ENCODE measurements at places on chromosomes 1 and 21. TPM values are rescaled to one million over a fixed set of nuclear protein-coding genes. Genes with fewer than 3 reads are reported as not detected.
A peak's percentile ranks its signal among the peaks of the same experiment; 100 is the strongest.

The GRIK1 gene
- total RNA-seq = 0.05 TPM

The PGLYRP4 gene
- total RNA-seq = 1.3 TPM

The TSPAN1 gene
- total RNA-seq = 1.4 TPM

The ADARB1 gene
- 11.9 TPM for total RNA-seq

The GBP3 gene
- total RNA-seq = 13.2 TPM

GRCh38 chr1:221089273-221089672 lies 210.0 kb downstream of the HLX start:
- H3K4me1 ChIP-seq = no peaks in the 10 kb centered on the region
- H3K4me3 ChIP-seq = no peak overlapping the region

- H3K4me1 ChIP-seq = no peaks in the 10 kb centered on the region
- H3K27me3 ChIP-seq = no peaks in the 10 kb centered on the region
- no peak for DNase-seq
- H3K4me3 ChIP-seq = no peak overlapping the region
These were observed 89.0 kb upstream of the ACTL8 start for GRCh38 chr1:17665950-17666720.

- H3K36me3 ChIP-seq = no peaks in the 10 kb centered on the region
- DNase-seq = no peak
- H3K27ac ChIP-seq = no peak overlapping the region
- H3K27me3 ChIP-seq = no peaks in the 10 kb centered on the region
- peaks cover 11% of the 10 kb centered on the region for H3K4me1 ChIP-seq
These were observed 40.4 kb downstream of the KCNJ15 start for GRCh38 chr21:38297194-38297631.

- H3K27me3 ChIP-seq = peaks cover 23% of the 10 kb centered on the region
- H3K4me3 ChIP-seq = no peak overlapping the region
- no peaks in the 10 kb centered on the region for H3K4me1 ChIP-seq
- H3K27ac ChIP-seq = no peak overlapping the region
- H3K36me3 ChIP-seq = no peaks in the 10 kb centered on the region
- DNase-seq = no peak
These were observed 346.0 kb downstream of the MATN1 start for GRCh38 chr1:30377230-30378002.

GRCh38 chr1:10521537-10522157 lies 46.9 kb downstream of the PEX14 start:
- no peak overlapping the region for H3K27ac ChIP-seq
- no peak for DNase-seq
- H3K36me3 ChIP-seq = no peaks in the 10 kb centered on the region
- H3K4me3 ChIP-seq = no peak overlapping the region
- peaks cover 8% of the 10 kb centered on the region for H3K4me1 ChIP-seq
- H3K27me3 ChIP-seq = no peaks in the 10 kb centered on the region

GRCh38 chr1:41812051-41812450 lies 106.7 kb downstream of the HIVEP3 start:
- H3K4me3 ChIP-seq = no peak overlapping the region
- H3K36me3 ChIP-seq = no peaks in the 10 kb centered on the region
- H3K27me3 ChIP-seq = no peaks in the 10 kb centered on the region
- H3K4me1 ChIP-seq = peaks cover 12% of the 10 kb centered on the region
- no peak overlapping the region for H3K27ac ChIP-seq

DNA sequence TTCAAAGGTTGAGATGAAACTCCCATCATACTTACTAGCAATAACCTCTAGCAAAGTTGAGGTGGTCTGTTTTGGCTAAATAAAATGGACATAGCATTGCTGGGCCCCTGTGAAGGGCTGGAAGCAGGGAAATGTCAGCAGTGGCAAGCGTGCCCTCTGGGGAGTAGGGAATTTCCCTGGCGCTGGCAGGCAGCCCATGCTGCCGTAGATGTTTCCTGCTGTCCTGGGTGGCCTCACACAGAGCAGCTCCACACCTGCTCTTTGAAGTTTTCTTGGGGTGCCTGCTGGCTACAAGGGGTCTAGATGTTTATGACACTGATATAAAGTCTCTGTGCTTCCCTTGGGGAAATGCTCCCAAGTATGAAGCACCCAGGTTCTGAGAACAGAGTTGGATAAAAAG lies 30.2 kb downstream of the ADARB1 start:
- H3K27me3 ChIP-seq = peaks cover 7% of the 10 kb centered on the region
- H3K36me3 ChIP-seq = no peaks in the 10 kb centered on the region
- no peak overlapping the region for H3K4me3 ChIP-seq
- H3K4me1 ChIP-seq = peaks cover 17% of the 10 kb centered on the region
- no peak overlapping the region for H3K27ac ChIP-seq

GRCh38 chr1:88061492-88062177 lies 622.4 kb upstream of the PKN2 start:
- no peaks in the 10 kb centered on the region for H3K36me3 ChIP-seq
- no peak overlapping the region for H3K27ac ChIP-seq
- no peak overlapping the region for H3K4me3 ChIP-seq
- H3K27me3 ChIP-seq = no peaks in the 10 kb centered on the region
- no peak for DNase-seq

- no peak overlapping the region for H3K27ac ChIP-seq
- no peaks in the 10 kb centered on the region for H3K36me3 ChIP-seq
- H3K4me1 ChIP-seq = peaks cover 34% of the 10 kb centered on the region
- no peak overlapping the region for H3K4me3 ChIP-seq
These were observed 3.9 kb downstream of the TTLL10 start for GRCh38 chr1:1177452-1178206.

- no peak overlapping the region for H3K27ac ChIP-seq
- no peaks in the 10 kb centered on the region for H3K36me3 ChIP-seq
- no peaks in the 10 kb centered on the region for H3K27me3 ChIP-seq
- DNase-seq = no peak
- H3K4me1 ChIP-seq = no peaks in the 10 kb centered on the region
These were observed 53.1 kb downstream of the LMX1A start for GRCh38 chr1:165303386-165303785.

DNA sequence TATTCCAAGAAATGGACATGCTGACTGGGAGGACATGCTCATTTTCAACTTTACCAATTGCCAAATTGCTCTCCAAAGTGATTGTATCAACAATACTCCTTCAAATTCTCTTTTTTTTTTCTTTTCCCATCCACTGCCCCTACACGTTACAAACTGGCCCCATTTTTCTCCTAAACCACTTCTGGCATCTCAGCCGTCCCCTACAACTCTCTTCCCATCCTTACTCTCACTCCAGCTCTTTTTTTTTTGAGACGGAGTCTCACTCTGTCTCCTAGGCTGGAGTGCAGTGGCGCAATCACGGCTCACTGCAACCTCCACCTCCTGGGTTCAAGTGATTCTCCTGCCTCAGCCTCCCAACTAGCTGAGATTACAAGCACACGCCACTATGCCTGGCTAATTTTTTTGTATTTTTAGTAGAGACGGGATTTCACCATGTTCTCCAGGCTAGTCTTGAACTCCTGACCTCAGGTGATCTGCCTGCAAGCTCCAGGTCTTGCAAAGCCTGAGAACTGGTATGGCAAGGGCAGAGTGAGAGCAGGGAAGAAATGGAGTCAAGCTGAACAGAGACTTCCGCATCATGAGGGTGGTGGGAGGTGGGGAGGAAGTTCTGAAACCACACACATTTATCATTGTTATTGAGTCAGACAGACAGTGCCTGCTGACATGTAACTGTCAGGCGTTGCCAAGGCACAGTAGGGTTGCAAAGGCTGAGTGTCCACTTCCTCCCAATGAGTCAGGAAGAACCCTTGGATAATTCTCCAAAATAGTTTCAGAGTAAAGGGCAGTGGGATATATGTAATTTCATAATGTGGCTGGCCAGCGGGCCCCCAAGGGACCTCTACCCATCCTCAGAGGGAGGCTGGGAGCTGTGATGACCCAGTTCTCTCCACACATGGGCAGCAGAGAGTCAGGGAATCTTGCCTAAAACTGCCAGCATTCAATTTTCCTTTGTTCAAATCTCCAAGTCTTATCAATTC lies 17.4 kb downstream of the CELA3A start:
- H3K36me3 ChIP-seq = no peaks in the 10 kb centered on the region
- peak; percentile 80 for DNase-seq
- no peaks in the 10 kb centered on the region for H3K27me3 ChIP-seq
- no peak overlapping the region for H3K4me3 ChIP-seq
- H3K27ac ChIP-seq = peak overlapping the region; percentile 61
- H3K4me1 ChIP-seq = peaks cover 16% of the 10 kb centered on the region

DNA sequence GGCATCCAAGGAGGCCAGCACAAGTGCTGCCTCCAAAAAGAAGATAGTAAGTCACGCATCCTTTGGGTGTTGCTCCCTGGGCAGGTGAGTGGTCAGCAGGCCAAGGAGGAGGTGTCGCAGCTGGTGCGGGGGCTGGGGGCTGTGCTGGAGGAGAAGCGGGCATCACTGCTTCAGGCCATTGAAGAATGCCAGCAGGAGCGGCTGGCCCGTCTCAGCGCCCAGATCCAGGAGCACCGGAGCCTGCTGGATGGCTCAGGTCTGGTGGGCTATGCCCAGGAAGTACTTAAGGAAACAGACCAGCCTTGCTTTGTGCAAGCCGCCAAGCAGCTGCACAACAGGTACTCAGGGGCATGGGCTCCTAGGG lies 4.3 kb downstream of the TRIM46 start:
- H3K27me3 ChIP-seq = no peaks in the 10 kb centered on the region
- no peak overlapping the region for H3K27ac ChIP-seq
- H3K4me1 ChIP-seq = peaks cover 16% of the 10 kb centered on the region
- peaks cover 26% of the 10 kb centered on the region for H3K36me3 ChIP-seq
- H3K4me3 ChIP-seq = no peak overlapping the region

DNA sequence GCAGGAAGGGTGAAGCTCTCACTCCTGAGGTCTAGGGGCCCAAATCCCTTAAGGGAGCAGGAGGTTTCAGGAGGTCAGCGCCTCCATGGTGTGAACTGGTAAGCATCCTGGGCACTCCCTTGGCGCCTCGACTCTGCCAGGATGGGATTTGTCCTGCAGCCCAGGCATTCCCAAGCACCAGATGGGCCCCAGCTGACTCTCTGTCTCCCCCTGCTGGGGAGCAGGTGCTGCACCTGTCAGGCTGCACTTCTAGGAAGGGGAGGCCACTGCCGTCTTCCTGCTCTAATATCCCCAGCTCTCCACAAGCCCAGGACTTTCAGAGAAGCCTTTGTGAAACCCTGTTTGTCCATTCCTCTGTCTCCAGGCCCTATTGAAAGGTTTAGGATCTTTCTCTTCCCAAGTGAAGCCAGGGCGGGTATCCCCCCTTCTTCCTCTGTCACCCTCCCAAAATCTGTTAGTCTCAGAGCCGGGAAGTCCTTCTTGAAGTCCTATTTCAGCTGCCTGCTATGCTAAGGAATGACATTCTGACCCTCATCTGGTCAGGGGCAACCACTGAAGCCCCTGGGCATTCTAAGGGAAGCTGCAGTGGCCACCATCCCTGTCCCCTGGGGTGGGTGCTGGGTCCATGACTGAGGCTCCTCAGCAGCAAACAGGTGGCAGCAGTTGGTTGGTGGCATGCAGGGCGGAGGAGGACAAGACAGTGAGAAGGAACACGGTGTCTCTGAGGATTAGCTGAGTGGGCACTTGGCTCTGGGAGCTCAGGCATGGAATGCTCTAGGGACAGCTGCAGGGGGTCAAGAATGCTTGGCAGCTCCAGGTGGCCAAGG lies 3.2 kb downstream of the MYBPH start:
- peak; percentile 15 for DNase-seq
- no peaks in the 10 kb centered on the region for H3K36me3 ChIP-seq
- H3K27ac ChIP-seq = no peak overlapping the region
- no peaks in the 10 kb centered on the region for H3K4me1 ChIP-seq
- H3K4me3 ChIP-seq = no peak overlapping the region

GRCh38 chr1:85179522-85179921 lies 21.3 kb downstream of the SYDE2 start:
- H3K4me3 ChIP-seq = no peak overlapping the region
- H3K36me3 ChIP-seq = no peaks in the 10 kb centered on the region

- DNase-seq = no peak
- H3K36me3 ChIP-seq = no peaks in the 10 kb centered on the region
- H3K4me1 ChIP-seq = no peaks in the 10 kb centered on the region
- no peak overlapping the region for H3K4me3 ChIP-seq
- H3K27me3 ChIP-seq = no peaks in the 10 kb centered on the region
- H3K27ac ChIP-seq = no peak overlapping the region
These were observed 106.2 kb downstream of the TM2D1 start for GRCh38 chr1:61618755-61619154.

DNA sequence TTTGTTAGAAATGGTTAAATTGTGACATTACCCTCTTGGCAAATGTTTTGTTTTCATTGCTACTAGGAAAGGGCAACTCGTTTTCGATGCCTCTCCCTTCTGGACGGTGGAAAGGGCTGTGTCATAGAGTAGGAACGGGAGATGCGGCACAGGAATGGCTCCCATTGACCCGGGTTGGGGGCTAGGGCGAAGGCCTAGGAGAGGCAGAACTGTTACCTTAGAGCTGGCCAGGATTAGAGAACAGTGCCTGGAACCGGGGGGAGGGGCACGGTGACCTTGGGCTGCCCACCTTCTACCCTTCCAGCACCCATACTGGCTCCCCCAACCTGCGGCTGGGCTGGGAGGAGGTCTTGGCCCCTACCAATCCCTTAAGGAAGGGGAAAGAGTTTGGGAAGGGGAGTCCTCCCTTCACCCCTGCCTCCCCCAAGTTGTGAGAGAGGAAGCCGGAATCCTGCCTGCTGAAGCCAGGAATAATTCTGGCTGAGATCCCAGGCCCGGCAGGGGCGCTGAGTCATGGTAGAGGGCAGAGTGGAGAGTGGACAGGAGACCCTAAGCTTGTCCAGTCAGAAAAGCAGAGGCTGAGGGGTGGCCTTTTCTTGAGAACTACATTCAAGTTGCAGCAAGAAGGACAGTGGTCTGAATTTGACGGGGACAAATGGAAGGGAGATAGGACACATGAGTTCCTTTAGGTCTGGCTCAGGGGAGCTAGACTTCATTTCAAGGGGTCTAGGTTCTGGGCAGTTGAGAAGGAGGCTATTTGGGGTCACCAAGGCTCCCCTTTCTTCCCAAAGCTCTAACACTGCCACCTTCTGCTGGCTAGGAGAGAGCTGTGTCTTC lies 8.2 kb downstream of the LMNA start:
- peak overlapping the region; percentile 87 for H3K27ac ChIP-seq
- DNase-seq = no peak
- no peak overlapping the region for H3K4me3 ChIP-seq
- H3K36me3 ChIP-seq = no peaks in the 10 kb centered on the region
- H3K27me3 ChIP-seq = peaks cover 63% of the 10 kb centered on the region

DNA sequence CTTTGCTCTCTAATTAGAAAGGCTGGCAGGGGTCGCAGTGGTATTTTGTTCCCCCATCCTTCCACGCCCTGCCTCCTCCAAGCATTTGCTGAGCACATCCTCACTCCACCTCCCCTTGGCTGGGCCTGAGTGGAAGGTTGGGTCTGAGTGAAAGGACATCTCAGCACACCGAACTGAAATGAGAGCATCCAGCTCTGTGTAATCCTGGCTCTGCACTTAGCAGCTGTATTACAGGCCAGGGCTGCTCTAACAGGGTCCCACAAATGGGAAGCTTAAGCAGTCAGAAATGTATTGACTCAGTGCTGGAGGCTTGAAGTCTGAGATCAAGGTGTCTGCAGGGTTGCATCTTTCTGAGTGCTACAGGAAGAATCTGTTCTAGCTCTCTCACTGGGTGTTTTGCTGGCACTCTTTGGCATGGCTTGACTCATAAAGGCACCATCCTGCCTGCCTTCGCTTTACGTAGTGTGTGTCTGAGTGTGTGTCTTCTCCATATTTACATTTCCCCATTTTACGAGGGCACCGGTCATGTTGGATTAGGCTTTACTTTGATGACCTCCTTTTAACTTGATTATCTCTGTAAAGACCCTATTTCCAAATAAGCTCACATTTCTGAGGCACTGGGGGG lies 48.5 kb upstream of the IGSF21 start:
- DNase-seq = no peak
- H3K27ac ChIP-seq = no peak overlapping the region
- no peaks in the 10 kb centered on the region for H3K4me1 ChIP-seq
- no peaks in the 10 kb centered on the region for H3K27me3 ChIP-seq
- no peak overlapping the region for H3K4me3 ChIP-seq
- no peaks in the 10 kb centered on the region for H3K36me3 ChIP-seq
